Fibroblast of the conjunctiva (primary cell): ENCODE measurements at places on chromosomes 4 and X.

DNA sequence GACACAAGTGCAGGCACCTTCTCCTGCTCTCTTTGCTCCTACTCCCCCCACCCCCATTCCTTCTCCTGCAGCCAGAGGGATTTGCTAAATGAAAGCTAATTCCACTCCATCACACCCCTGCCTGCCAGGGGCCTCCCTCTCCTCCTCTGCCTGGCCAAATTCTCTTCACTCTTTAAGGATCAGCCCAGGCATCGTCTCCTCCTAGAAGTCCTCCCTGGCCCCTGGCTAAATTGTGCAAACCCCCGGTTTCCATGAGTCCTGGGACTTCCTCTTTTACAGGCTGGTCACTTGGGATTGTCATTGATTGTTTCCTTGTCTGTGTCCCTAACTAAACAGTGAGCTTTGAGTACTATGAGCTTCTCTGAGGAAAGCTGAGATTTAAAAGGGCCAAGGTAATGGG is 8.7 kb upstream of the ABLIM2 start:
- no peak for DNase-seq

- no peak for DNase-seq
These were observed 23.1 kb downstream of the CD40LG start for GRCh38 chrX:136671006-136671610.

- DNase-seq: no peak
These were observed 2.6 kb upstream of the TRPC5 start for GRCh38 chrX:112085149-112085548.

DNA sequence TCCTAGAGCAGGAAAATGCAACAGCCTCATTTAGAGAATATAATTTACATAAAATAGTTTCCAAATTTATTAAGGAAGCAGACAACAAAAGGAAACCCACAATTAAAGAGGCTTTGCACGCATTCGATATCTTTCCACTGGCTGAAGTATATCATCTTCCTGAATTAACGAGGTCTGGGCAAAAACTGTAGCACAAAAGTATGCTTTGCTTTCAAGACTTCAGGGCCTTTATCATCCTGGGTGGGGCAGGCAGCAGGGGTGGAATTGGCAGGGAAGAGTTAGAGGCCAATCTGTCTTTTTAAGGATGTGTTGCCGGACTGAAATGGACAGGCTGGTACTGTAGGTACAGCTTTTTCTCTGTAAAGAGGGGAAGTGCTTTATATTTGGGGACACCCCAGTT is 17.0 kb upstream of the STX18 start:
- DNase-seq: no peak

GRCh38 chrX:150038315-150038714 is 100.0 kb upstream of the EOLA2 start:
- no peak for DNase-seq
